ENCODE measurements at places on chromosomes 7 and 10.

- no peak for DNase-seq
Measured at GRCh38 chr10:47040041-47040491, 128.8 kb downstream of the PTPN20 start.

GRCh38 chr7:93048136-93048930, 69.4 kb downstream of the SAMD9 start:
- DNase-seq, result no peak

DNA sequence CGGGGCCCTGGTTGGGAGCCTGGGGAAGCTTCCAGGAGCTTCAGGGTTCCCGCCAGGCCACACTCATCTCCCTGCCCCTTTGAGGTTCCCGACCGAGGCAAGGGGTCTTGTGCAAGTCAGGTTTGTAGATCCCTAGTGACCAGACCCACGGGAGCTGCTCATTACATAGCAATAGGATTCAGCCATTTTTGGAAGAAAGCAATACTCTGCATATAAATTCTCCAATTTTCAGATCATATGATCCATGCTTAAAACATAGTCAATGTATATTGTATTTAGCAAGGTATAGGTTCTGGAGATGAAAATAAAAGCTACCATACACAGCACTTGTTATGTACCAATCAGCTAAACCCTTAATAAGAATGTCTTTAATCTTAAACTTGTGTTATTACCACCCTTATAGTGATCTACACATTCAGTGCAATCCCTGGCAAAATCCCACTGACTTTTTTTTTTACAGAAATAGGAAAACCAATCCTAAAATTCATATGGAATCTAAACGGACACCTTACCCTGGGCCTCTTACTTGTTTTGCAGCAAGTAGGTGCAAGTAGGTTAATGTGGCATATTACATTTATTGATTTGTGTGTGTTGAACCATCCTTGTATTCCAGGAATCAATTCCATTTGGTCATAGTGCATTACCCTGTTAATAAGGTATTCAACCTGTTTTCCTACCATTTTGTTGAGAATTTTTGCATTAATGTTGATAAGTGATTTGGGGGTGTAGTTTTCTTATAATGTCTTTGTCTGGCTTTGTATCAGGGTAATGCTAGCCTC, 13.8 kb upstream of the FKBP9 start:
- no peak for DNase-seq

- DNase-seq, result no peak
Measured at GRCh38 chr10:116190883-116191282, 82.1 kb downstream of the GFRA1 start.

- no peak for DNase-seq
Measured at GRCh38 chr10:43128958-43129706, 9.1 kb upstream of the CSGALNACT2 start.

GRCh38 chr10:129864601-129865126, 99.4 kb downstream of the EBF3 start:
- DNase-seq, result no peak

GRCh38 chr10:83820033-83820432, 319.3 kb upstream of the GHITM start:
- no peak for DNase-seq
